T-helper 9 cell (primary cell): ENCODE measurements at places on chromosomes 3 and 15.

DNA sequence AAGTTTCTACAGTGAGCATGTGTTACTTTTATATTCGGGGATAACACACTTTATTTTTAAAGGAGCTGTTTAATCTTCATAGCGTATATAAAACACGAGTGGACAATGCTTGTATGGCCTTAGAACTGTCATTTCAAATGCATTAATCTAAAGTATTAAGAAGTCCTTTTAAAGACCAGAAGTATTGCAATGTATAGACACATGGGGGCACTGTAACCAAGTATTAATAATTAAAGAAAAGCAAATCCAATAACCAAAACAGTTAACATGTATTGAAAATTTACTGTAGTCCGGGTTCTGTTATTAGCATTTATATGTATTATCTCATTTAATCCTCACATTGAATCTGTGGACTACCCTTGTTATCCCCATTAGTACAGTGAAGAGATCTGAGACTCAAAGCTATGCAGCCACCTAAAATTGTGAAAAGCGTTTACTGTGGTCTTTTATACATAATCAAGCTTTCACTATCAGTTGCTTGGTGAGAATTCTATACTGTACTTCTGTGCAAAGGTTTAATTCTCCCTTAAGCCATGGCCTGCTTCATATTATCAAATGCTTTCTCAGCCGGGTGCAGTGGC is 10.1 kb downstream of the ARL14 start:
- no peak for DNase-seq

DNA sequence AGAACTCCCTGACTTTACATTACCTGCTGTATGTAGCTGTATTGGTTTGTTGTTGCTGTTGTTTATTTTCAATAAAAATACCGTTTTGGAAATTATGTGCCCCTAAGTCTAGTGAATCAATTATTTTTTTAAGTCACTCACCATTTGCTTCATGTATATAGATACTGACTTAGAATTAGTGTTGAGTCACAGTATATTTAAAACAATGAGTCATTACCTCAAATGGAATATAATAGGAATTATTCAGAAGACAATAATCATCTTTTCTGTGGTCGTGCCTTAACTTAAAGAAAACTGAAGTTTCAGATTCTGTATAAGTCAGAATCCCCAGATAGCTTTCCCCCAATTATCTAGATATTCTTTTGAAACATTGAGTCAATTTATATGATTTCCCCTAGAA is 21.0 kb upstream of the ALDH1A2 start:
- no peak for DNase-seq

GRCh38 chr3:139803294-139803693 is 125.5 kb upstream of the NMNAT3 start:
- no peak for DNase-seq

GRCh38 chr15:86135041-86135440 is 55.4 kb downstream of the AGBL1 start:
- no peak for DNase-seq
